A549 treated with Mapracorat at 1 μM for 4 hours (cell line): ENCODE measurements at places on chromosomes 5 and 9. TPM values are rescaled to one million over a fixed set of nuclear protein-coding genes. Genes with fewer than 3 reads are reported as not detected.

GALT gene
- total RNA-seq: 16.1 to 20.8 TPM (median 19.0 TPM) in 5 replicates

GPR150 gene
- total RNA-seq: 0.14 to 0.29 TPM (median 0.15 TPM) in 4 of 5 replicates, not detected in the other

FGD3 gene
- 0.08 to 0.55 TPM (median 0.37 TPM) in 5 replicates for total RNA-seq

KIF12 gene
- total RNA-seq: 2.0 to 2.6 TPM (median 2.2 TPM) in 5 replicates

PAIP2 gene
- 77.7 to 101 TPM (median 83.2 TPM) in 5 replicates for total RNA-seq

NMRK1 gene
- total RNA-seq: 5.3 to 7.5 TPM (median 5.5 TPM) in 5 replicates

FOXD4L6 gene
- total RNA-seq: not detected in 5 replicates

OLFM1 gene
- 8.5 to 10.7 TPM (median 10.2 TPM) in 5 replicates for total RNA-seq

TLE4 gene
- 10.3 to 13.9 TPM (median 11.6 TPM) in 5 replicates for total RNA-seq

INSL4 gene
- 13.9 to 20.2 TPM (median 15.8 TPM) in 5 replicates for total RNA-seq

SPINK4 gene
- total RNA-seq: not detected in 5 replicates

CTXN3 gene
- not detected in 5 replicates for total RNA-seq

CAPSL gene
- total RNA-seq: not detected in 5 replicates

CFAP90 gene
- 0.30 to 0.68 TPM (median 0.57 TPM) in 5 replicates for total RNA-seq

FCN2 gene
- total RNA-seq: not detected in 5 replicates

HACD4 gene
- total RNA-seq: 0.93 to 1.1 TPM (median 0.99 TPM) in 5 replicates

PPP2R2B gene
- total RNA-seq: 0.10 to 0.24 TPM (median 0.12 TPM) in 3 of 5 replicates, not detected in the others

SNX30 gene
- total RNA-seq: 4.1 to 5.1 TPM (median 4.9 TPM) in 5 replicates

LRRC14B gene
- not detected in 5 replicates for total RNA-seq

TMEM232 gene
- 0.23 TPM in 1 of 5 replicates, not detected in the others for total RNA-seq

ARHGEF39 gene
- 13.3 to 18.5 TPM (median 16.1 TPM) in 5 replicates for total RNA-seq

SEMA5A gene
- total RNA-seq: not detected in 5 replicates

PAEP gene
- total RNA-seq: 0.25 to 0.45 TPM (median 0.34 TPM) in 4 of 5 replicates, not detected in the other

TRPM3 gene
- total RNA-seq: not detected in 5 replicates

HSPA9 gene
- 307 to 338 TPM (median 328 TPM) in 5 replicates for total RNA-seq

SERF1A gene
- total RNA-seq: 0.39 to 1.1 TPM (median 0.73 TPM) in 5 replicates

NUDT12 gene
- total RNA-seq: 1.5 to 1.9 TPM (median 1.7 TPM) in 5 replicates

IFNE gene
- 0.81 to 1.8 TPM (median 0.99 TPM) in 5 replicates for total RNA-seq

GLDC gene
- 12.0 to 14.0 TPM (median 12.4 TPM) in 5 replicates for total RNA-seq

PCDHA9 gene
- total RNA-seq: 0.02 TPM in 1 of 5 replicates, not detected in the others

DEPDC1B gene
- total RNA-seq: 12.5 to 16.6 TPM (median 15.2 TPM) in 5 replicates

BAAT gene
- total RNA-seq: 0.23 to 0.45 TPM (median 0.35 TPM) in 5 replicates

MARCOL gene
- not detected in 5 replicates for total RNA-seq

PCDHGA11 gene
- total RNA-seq: 0.04 to 0.06 TPM (median 0.05 TPM) in 3 of 5 replicates, not detected in the others
